ENCODE measurements at places on chromosomes 16 and 17.

GRCh38 chr17:17824119-17824782, 12.5 kb downstream of the SREBF1 start:
- DNase-seq: no peak

GRCh38 chr16:48623304-48624016, 13.5 kb upstream of the N4BP1 start:
- no peak for DNase-seq

- no peak for DNase-seq
Measured at GRCh38 chr16:76766538-76766937, 424.5 kb upstream of the MON1B start.

DNA sequence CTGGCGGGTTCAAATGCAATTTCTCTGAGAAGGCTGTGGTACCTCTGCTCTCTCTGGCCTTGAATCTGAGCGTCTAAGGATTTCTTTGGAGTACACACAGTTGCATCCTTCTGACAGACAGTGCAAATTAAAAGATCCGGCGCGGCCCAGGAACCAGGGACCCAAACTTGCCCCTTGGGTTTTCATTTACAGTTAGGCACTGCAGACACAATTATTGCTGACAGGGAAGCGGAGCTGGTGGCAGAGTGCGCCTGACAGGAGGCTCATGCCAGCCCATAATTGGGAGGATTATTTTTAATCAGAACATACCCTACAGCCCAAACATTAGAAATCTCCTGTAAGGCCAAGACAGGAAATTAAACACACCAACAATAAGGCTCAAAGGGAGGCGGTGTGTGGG, 1023.4 kb upstream of the RBFOX1 start:
- no peak for DNase-seq

DNA sequence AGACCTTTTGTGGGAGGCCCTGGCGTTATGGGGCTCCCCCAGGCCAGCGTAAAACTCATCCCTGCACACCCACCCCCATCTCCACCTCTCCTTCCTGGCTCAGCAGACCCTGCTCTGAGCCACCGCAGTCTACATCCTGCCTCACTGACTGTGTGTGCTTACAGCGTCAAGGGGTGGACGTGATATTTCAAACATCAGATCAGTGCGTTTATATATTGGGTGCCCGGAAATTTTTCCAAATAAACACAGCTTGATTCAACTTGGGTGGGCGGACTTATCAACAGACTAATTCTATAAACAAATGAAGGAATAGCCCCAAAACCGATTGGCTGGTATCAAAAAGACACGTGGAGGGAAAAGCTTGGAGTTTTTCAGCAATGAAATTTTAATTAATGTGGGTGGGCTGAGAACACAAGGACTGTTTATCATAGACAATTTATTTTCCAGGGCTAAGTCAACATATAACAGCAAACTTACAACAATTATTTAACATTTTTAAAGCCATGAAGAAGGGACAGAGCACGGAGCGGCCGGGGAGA, at the start of gene FOXL1:
TSS of gene FOXL1 (plus strand) at position 489 of the 539 bp plus-strand sequence. CDS start 175 bp downstream, outside the sequence.
- DNase-seq: no peak

DNA sequence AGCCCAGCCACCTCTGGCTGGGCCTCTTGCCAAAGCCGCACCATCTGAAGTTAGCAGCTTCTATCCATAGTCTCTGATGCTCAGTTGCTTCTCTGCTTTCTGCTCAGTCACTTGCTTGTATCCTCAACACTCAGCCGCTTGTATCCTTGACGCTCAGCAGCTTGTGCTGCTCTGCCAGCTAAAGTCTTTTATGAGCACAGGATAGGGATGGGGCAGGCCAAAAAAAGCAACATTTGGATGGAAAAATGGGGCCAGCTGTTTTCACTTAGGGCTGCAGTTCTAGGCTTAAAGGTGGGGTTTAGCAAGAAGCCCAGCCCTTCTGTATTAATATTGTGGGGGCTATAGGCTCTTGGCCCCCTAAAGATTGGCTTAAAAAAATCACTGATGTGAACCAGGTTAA, 739.4 kb downstream of the CDH8 start:
- DNase-seq: no peak

DNA sequence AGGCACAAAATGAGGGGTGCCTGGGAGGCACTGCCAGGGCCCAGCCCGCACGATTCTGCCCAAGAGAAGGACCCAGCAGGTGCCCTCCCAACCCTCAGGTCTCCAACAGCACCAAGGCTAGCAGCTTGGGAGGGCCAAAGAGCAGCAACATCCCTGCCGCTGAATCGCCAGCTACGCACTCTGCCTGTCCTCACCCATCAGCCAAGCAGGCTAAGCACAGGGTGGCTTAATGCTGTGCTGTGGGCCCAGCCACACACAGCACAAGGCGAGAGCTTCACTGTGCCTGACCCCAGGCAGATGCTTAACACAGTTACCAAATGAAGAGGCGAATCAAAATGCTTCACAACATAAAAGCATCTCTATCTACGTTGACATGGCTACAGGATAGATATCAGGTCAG, 10.6 kb upstream of the MRPL38 start:
- no peak for DNase-seq

GRCh38 chr16:88619859-88620815, 18.2 kb upstream of the IL17C start:
- no peak for DNase-seq

Measured in BJ (cell line).